Stomach (tissue), 19 donors: ENCODE measurements at places on chromosomes 11 and 22. TPM values are rescaled to one million over a fixed set of nuclear protein-coding genes. Genes with fewer than 3 reads are reported as not detected.

- DNase-seq = peak; percentile 48
Measured at GRCh38 chr11:2300936-2301630, 635 bp downstream of the C11orf21 start.

GRCh38 chr11:58142761-58143160, 17.4 kb upstream of the OR9I1 start:
- DNase-seq = no peak

GRCh38 chr22:49230194-49230577, 597.5 kb downstream of the BRD1 start:
- no peak for DNase-seq

DNA sequence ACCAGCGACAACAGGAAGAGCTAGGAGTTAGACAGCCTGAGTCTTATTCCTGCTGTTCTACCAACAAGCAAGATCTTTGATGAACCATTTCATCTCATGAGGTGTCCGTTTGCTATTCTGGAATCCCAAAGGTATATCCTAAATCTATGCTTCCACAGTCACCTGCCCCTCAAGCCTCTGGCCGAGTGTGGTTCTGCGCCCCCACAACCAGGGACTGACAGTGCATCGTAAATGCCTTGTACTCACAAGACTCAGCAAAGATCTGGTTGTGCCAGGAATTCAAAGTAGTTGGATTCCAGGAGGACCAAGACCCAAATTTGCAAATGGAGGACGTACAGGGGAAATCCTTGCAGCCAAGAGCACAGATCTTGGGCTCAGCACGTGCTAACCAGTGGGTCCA, 47.5 kb upstream of the JAM3 start:
- DNase-seq = no peak

NXPE2 gene
- total RNA-seq = 0.37 TPM

GRCh38 chr11:92304271-92304670, 79.7 kb downstream of the FAT3 start:
- DNase-seq = no peak
